Activated CD4-positive, alpha-beta T cell treated with anti-CD3 and anti-CD28 coated beads, Interleukin-2, amount 10 ng/mL, durations not matched to agents 24 days and 14 days (primary cell): ENCODE measurements at places on chromosomes 12 and 14. TPM values are rescaled to one million over a fixed set of nuclear protein-coding genes. Genes with fewer than 3 reads are reported as not detected.

DNA sequence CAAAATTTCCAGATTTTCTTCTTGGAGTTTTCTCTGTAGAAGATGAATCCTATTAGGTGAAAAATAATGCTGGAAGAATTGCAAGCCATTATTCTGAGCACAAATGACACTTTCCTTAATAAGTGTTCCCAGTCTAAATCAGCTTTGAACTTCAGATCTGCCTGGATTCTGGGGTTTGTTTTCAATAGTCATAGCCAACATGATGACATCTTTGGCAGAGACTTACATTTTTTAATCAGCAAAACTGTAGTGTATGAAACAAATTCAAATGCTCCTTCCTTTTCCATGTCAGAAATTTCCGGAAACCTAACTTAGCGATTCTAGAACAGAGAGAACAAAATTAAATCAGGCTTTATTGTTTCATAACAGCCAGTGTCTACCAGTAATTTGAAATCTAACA lies 88.5 kb downstream of the TSPAN8 start:
- DNase-seq, result no peak
- no peaks in the 10 kb centered on the region for H3K36me3 ChIP-seq
- no peak overlapping the region for H3K27ac ChIP-seq
- no peaks in the 10 kb centered on the region for H3K27me3 ChIP-seq

DNA sequence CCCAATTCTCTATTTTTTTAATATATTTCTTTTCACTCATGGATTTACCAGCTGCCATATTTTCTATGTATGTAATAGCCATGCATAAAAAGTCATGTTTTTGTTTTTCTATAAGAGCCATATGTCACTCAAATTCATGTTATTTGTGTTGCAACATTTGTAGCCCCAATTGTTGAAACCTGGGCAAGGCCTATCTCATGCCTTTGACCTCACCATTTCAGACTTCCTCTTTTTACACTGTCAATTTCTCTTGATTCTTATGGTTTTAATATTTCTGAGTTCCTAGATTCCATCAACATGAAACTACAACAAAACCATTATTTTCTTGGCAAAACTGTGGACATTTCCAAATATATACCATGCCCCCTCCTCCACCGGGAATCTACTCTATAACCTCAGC lies 647.5 kb downstream of the C12orf50 start:
- DNase-seq, result no peak
- H3K36me3 ChIP-seq, result no peaks in the 10 kb centered on the region
- H3K4me1 ChIP-seq, result no peaks in the 10 kb centered on the region
- H3K27ac ChIP-seq, result no peak overlapping the region
- H3K27me3 ChIP-seq, result no peaks in the 10 kb centered on the region
- H3K4me3 ChIP-seq, result no peak overlapping the region

- no peaks in the 10 kb centered on the region for H3K4me1 ChIP-seq
- H3K27ac ChIP-seq, result no peak overlapping the region
- no peaks in the 10 kb centered on the region for H3K36me3 ChIP-seq
- H3K4me3 ChIP-seq, result no peak overlapping the region
- no peak for DNase-seq
- H3K27me3 ChIP-seq, result no peaks in the 10 kb centered on the region
Observed at GRCh38 chr14:104355101-104356019, 217.0 kb downstream of the KIF26A start.

GRCh38 chr12:2076196-2076570 lies 23.4 kb downstream of the CACNA1C start:
- DNase-seq, result no peak
- H3K27ac ChIP-seq, result no peak overlapping the region
- H3K27me3 ChIP-seq, result no peaks in the 10 kb centered on the region
- no peak overlapping the region for H3K4me3 ChIP-seq

Gene IAPP
- not detected in 2 replicates for total RNA-seq

Gene SALL2
- 1.6 and 1.7 TPM in 2 replicates for total RNA-seq
